ENCODE measurements at places on chromosomes 13 and 19.
A peak's percentile ranks its signal among the peaks of the same experiment; 100 is the strongest.

DNA sequence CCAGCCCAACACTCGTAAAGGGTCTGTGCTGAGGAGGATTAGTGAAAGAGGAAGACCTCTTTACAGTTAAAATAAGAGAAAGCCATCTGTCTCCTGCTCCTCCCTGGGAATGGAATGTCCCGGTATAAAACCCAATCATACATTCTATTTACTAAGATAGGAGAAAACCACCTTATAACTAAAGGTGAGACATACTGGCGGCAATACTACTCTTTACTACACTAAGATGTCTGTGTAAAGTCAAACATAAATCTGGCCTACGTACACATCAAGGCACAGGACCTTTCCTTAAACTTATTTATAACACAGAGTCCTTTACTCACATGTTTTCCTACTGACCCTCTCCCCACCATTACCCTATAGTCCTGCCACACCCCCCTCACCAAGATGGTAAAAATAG is 3.3 kb downstream of the ZNF350 start:
- no peak for DNase-seq

GRCh38 chr13:112968910-112969691 is at the start of gene MCF2L:
MCF2L (plus strand) TSS chr13:112969214; CDS start chr13:112969380, 166 bp downstream.
- peak; percentile 97 for DNase-seq

- no peak for DNase-seq
Observed at GRCh38 chr13:107822006-107822405, 393.3 kb downstream of the LIG4 start.

- DNase-seq, result no peak
Observed at GRCh38 chr19:18507021-18507726, 14.7 kb downstream of the ELL start.

DNA sequence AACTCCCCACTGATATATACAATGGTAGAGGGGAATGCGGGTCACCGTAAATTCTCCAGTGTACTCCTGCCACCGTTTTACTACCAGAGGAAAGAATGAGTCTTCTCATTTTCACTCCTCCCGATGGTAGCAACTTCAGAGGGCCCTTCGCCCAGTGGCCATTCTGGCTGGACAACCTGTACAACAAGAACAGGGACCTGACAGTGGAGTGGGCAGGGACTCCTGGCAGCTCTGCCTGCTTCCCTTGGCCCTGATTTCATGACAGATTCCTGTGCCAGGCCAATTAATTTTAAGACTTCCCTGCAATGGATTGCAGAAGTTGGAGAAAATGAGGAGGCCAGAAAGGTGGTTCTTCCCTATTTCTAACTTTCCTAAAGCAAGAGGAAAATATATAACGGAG is 148.9 kb downstream of the GPC6 start:
- DNase-seq, result no peak

GRCh38 chr19:55062735-55063491 is at the start of gene RDH13:
RDH13 (minus strand) TSS chr19:55063148; CDS start chr19:55063032, 116 bp downstream.
- peak; percentile 91 for DNase-seq

DNA sequence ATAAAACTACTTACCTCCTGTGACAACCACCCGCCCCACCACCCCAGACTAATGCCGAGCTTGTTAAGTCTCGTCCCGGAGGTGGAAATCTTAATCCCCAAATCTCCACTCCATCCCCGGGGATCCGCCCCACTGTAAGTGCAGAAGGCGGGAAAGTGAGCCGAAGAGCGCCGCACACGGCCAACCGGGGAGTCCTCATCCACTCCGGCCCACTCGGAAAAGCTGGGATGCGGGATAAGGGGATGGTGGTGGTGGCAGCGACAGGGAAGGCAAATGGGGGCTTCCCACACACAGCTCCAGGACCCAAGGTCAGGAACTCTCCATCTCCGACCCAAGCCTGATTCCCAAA is 621 bp downstream of the FBL start:
- DNase-seq, result no peak

- no peak for DNase-seq
Observed at GRCh38 chr19:1235625-1236538, 1.9 kb downstream of the CBARP start.

GRCh38 chr19:2021453-2022140 is 6.1 kb upstream of the BTBD2 start:
- DNase-seq, result no peak

DNA sequence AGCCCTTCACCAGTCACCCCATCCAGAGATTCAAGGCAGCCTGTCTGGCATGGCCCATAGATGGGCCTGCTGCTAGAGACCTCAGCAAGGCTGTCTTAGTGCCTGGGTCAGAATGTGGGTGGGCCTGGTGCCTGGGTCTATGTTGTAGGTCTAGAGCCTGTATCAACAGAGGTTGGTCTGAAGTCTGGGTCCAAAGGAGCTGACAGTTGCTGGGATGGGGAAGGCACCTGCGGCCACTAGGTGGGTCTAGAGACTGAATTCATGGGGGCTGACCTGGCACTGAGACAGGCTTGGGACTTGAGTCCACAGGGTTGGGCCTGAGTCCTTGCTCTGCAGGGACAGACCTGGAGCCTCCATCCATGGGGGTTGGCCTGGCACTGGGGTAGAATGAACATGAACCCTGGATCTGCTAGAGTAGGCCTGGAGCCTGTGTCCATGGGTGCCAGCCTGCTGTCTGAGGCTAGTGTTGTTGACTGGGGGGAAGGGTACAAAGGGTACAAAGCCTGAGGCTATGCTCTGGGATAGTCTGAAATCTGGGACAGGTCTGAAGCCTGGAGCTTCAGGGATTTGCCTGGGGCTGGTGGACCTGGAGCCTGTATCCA is 516.8 kb downstream of the OLFM4 start:
- DNase-seq, result no peak

DNA sequence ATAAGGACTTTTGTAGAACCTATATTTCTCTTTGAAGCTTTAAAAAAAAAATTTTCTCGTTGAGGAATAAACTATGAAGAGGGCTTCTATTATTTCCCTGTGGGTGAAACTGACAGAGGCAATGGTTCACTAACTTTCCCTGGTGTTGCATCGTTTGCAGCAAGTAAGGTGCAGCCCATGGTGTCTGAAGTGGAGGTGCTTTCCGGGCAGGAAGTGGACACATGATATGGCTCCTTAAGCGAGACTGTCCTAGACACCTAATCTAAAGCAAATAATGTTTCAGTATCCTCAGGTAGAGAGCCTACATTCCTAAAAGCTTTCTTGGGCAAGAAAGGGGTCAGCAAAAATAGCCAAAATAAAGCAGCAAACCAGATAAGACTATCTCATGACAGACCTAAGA is 437.6 kb upstream of the ARGLU1 start:
- DNase-seq, result no peak

GRCh38 chr13:36431204-36432105 is 840 bp upstream of the CCNA1 start:
- peak; percentile 13 for DNase-seq

DNA sequence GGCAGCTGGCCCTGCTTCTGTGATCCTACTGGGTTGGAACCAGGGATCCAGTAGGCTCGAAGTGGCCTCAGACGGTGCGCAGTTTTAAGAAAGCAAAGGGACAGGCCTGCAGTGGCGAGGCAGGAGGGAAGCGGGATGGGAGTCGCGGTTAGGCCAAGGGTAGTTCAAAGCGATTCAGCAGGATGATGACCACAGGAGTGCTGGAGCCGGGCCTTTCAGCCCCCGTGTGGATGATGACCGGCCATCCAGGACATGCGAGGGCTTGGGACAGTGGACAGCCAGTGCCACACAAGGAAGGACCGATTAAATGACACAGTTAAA is 854 bp downstream of the RNASEH2B start:
- peak; percentile 20 for DNase-seq

- DNase-seq, result no peak
Observed at GRCh38 chr19:6007866-6008265, 29.9 kb upstream of the RANBP3 start.

DNA sequence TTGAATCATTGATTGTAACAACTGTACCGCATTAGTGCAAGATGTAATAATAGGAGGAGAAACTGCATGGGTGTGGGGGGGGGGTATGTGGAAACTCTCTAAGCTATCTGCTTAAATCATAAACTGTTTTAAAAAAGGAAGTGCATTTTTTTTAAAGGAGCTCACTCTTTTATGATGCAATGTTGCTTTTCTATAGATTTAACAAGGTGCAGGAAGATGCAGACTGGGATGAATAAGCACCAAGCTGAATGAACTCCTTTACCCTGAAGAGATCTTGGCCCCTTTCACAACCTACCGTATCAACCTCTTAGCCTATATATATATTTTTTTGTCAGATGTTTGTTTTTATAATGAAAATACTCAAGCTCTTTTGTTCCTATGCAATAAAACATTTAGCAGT is 95.9 kb downstream of the AKAP11 start:
- no peak for DNase-seq

DNA sequence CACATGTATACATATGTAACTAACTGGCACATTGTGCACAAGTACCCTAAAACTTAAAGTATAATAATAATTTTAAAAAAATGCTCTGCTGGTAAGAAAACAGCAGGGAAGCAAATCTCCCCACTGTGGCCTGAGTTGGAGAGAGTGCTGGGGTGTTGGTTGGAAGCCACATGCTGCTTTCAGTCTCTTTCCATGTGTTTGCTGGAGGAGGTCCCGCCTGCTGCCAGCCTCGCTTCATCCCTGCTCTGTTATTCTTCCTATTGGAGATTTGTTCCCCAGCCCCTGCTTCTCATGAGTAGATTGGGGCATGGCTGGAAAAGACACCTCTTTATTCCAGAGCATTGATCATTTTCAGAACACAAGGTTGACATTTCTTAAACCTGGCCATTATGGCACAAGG is 230.5 kb downstream of the FGF9 start:
- no peak for DNase-seq

DNA sequence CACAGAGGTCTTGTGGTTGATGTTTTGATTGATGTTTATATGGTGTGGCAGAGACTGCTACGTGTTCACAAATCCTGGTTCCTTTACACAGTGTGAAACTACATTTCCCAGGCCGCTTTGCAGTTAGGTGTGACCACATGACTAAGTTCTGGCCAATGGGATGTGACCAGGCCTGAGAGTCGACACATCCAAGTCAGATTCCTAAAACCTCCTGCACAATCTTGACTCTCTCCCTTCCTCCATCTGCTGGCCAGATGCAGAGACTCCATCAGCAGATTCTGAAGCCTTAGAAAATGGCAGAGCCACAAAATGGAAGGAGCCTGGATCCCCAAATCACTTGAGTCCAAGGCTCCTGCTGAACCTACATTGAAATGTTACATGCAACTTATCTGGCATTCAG is 12.6 kb downstream of the CD37 start:
- DNase-seq, result no peak

DNA sequence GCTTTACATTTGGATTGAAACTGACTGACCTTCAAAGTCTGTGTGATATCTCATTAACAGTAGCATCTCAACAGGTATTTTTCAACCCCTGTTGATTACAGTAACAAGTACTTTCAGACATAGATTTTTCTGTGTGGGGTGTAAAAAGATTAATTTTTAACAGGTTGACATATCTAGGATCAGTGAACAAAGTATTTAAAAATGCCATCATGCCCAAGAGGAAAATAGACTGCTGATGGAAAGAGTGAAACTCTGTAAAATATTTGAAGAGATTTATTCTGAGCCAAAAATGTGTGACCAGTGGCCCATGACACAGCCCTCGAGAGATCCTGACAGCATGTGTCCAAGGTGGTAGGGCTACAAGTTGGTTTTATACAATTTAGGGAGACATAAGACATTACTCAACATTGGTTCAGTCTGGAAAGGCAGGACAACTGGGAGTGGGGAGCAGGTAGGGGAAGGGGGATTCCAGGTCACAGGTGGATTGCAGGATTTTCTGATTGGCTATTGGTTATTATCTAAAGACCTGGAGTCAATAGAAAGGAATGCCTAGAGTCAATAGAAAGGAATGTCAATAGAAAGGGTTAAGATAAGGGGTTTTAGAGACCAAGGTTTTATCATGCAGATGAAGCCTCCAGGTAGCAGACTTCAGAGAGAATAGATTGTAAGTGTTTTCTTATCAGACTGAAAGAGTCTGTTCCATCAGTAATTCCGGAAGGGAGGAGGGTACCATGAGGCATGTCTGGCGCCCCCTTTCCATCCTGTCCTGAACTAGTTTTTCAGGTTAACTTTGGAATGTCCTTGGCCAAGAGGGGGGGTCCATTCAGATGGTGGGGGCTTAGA is 29.1 kb downstream of the TNFRSF19 start:
- no peak for DNase-seq

- DNase-seq, result peak; percentile 53
Observed at GRCh38 chr13:113029487-113030258, 60.7 kb downstream of the MCF2L start.

- no peak for DNase-seq
Observed at GRCh38 chr19:11261971-11262839, at the start of gene DOCK6. DOCK6 (minus strand) TSS chr19:11262524; CDS start chr19:11262440, 84 bp downstream.

- no peak for DNase-seq
Observed at GRCh38 chr19:5966215-5966614, 11.7 kb downstream of the RANBP3 start.

DNA sequence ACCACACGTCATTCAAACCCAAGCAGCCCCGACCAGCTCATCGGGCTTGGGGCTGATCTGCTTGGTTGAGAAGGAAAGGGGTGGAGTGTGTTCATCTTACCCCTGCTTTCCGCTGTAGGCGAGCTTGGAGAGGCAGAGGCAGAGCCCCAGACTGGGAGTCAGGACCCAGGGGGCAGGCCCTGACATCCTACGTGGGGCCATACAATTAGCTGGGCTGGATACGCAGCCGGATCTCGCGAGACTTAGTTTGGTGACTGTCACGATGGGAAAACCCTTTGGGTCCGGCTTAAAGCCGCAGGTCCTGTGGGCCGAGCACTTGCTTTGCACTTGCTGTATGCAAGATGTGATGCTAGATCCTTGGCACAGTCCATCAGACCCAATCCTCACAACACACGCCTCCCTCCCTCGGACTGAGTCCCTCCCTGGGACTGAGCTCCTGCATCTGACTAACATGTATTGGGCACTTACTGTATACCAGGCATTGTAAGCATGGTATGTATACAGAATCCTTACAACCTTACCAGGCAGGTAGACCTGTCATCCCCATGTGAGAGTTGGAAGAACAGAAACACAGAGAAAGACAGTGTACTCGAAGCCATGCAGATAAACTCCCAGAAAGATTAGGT is 3.7 kb downstream of the CEACAM16 start:
- no peak for DNase-seq

DNA sequence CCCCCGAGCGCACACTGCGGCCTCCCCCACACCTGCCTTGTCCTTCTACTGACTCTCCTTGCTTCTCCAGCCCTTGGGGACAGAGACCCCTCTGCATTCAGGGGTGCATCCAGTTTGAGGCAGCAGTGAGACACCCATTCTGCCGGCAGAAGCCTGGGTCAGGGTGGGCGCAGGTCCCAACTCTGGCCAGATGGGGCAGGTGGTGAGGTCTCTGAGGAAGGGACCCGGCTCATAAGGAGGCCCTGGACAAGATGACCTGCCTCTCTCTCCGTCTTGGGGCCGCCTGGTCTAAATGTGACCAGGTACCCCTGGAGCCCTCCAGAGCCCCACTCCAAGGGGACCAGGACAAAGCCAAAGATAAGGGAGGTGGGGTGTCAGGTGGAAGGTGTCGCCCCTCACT is 6.1 kb downstream of the CHERP start:
- no peak for DNase-seq

GRCh38 chr19:38733493-38734175 is 10.6 kb downstream of the CAPN12 start:
- DNase-seq, result no peak
